ENCODE measurements at places on chromosomes 4 and X. TPM values are rescaled to one million over a fixed set of nuclear protein-coding genes. Genes with fewer than 3 reads are reported as not detected.

UGT2B7 gene
- not detected for total RNA-seq

GPR82 gene
- not detected for total RNA-seq

FAM9B gene
- total RNA-seq, result not detected

F11 gene
- total RNA-seq, result not detected

RHOXF2 gene
- not detected for total RNA-seq

CD38 gene
- not detected for total RNA-seq

EMCN gene
- total RNA-seq, result not detected

ZNF81 gene
- 6.1 TPM for total RNA-seq

EGF gene
- total RNA-seq, result 0.67 TPM

GC gene
- total RNA-seq, result not detected

FREM3 gene
- not detected for total RNA-seq

MID1 gene
- total RNA-seq, result 14.3 TPM

PPEF2 gene
- total RNA-seq, result not detected

CCSER1 gene
- 12.0 TPM for total RNA-seq

YY2 gene
- 3.2 TPM for total RNA-seq

SPIN2A gene
- 0.33 TPM for total RNA-seq

DCLK2 gene
- 0.67 TPM for total RNA-seq

Data from mammary epithelial cell (primary cell).